ENCODE measurements at places on chromosomes 1 and 21. TPM values are rescaled to one million over a fixed set of nuclear protein-coding genes. Genes with fewer than 3 reads are reported as not detected.

FCN3 gene
- total RNA-seq: not detected

LRRC7 gene
- 0.47 TPM for total RNA-seq

PLPPR4 gene
- 0.12 TPM for total RNA-seq

LCE6A gene
- total RNA-seq: not detected

F3 gene
- 387 TPM for total RNA-seq

CHRM3 gene
- total RNA-seq: 2.6 TPM

CSMD2 gene
- not detected for total RNA-seq

FAAH gene
- total RNA-seq: 31.4 TPM

TDRD5 gene
- total RNA-seq: not detected

F13B gene
- not detected for total RNA-seq

FMO5 gene
- total RNA-seq: 1.0 TPM

RNU1-1 gene
- 1,678 TPM for total RNA-seq

PLA2G5 gene
- total RNA-seq: not detected
